Glomerular endothelial cell (primary cell): ENCODE measurements at places on chromosomes 2 and 18.

DNA sequence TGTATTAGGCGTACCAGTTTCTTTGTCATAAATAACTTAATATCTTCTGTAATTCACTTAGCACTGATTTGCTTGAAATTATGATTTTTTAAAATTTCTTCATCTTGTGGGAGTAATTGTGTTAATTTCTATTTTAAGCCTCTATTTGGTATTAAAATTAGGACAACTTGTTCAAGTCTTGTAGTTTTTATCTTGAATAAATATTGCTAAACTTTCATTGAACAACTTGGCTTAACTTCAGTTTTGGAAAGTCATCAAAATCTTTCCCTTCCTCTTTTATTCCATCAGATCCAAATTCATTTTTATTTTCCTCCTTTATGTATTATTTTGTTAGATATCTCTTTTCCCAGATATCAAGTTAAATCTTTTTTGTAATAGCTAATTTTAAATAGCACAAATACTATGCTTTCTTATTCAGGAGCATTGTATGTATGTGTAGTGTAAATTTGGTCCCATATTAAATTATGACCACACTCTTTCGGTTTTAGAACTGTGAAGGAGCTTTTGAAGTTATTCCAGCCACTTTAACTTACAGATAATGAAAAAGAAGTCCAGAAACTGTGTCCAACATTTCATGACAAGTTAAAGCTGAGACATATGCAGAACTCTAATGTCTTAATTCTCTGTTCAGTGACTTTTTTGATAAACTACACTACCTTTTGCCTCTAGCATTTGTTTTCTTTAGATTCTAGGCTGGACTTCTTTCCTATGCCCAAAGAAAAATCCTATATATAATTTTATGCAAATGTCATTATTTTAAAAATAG, 31.7 kb upstream of the NT5C1B start:
- no peak for DNase-seq

GRCh38 chr2:162127422-162127821, 24.6 kb downstream of the GCG start:
- DNase-seq: no peak

- no peak for DNase-seq
These were observed 634 bp downstream of the CREB1 start for GRCh38 chr2:207530160-207531031.

DNA sequence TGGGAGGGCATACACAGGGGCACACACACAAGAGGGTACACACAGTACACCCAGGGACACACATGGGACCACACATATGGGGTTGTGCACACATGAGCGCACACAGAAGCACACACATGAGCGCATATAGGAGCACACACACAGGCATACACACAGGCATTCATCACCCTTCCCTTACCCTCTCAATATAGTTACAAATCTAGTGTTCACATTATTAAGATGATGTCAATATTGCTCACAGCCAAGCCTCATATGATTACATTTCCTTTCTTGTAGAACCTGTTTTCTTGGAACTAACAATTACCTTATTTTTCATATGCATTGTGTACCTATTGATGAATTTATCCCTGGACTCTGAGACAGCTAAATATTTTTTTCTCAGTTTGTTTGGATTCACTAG, 156.7 kb downstream of the FHOD3 start:
- DNase-seq: no peak

DNA sequence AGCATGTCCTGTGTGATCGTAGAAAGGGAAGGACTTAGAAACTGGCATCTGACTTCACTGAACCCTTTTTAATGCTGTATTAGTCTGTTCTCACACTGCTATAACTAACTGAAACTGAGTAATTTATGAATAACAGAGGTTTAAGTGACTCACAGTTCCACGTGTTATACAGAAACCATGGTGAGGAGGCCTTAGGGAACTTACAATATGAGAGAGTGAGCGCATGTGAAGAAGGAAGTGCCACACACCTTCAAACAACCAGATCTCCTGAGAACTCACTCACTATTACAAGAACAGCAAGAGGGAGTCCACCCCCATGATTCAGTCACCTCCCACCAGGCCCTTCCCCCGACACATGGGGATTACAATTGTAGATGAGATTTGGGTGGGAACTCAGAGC, 811.3 kb downstream of the CPS1 start:
- no peak for DNase-seq

DNA sequence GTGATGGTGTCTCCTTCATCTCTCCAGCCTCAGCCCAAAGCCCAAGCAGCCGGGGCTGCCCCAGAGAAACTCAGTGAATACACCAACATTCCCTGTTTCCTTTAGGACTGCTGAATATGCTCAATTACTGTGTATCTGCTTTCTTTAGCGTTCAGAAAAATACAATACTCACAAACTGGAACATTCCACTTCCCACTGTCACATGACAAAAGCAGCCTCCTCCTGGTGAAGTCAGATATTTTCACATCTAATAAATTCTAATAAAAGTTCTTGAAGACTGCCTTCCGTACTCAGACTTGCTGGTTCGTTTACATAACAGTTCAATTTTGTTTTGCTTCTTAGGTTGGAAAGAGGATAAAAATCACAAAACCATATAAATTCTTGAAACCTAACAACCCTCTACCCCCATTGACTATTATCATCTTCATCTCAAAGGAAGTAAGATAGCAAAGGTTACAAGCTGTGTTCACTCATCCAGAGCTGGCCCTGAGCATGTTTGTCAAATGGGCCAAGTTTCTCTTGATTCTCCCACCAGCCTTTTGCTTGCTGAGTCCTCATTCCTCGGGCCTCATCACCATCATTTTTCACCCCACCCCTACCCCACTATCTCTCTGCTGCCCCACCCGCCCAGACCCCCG, 190.8 kb upstream of the HNRNPA3 start:
- no peak for DNase-seq

GRCh38 chr18:14914121-14914520, 166.1 kb downstream of the ANKRD30B start:
- DNase-seq: no peak
